T-helper 22 cell (primary cell): ENCODE measurements at places on chromosomes 3 and 15.

- DNase-seq: no peak
These were observed 51.5 kb downstream of the ZMAT3 start for GRCh38 chr3:179020112-179020511.

- no peak for DNase-seq
These were observed 3.9 kb downstream of the GATA2 start for GRCh38 chr3:128488991-128489673.

GRCh38 chr3:102102394-102102793 lies 253.1 kb downstream of the NFKBIZ start:
- DNase-seq: no peak

DNA sequence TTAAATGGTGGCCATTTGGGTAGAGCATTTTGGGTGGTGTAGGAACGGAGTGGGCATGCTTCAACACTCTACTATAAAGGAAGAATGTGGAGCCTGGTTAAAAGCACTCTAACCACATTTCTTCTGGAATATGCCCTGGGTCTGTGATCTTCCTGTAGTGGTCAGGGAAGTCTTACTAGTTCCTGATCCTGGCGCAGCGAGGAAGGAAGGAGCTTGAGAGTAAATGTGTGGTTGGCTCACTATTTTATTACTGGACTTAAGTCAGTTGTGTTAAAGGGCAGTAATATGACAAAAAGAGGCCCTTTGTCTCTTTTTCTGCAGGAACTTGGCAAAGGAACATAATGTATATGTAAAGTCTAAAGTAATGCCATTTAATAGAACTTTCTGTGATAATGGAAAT lies 197.6 kb upstream of the ZPLD1 start:
- no peak for DNase-seq

- DNase-seq: no peak
These were observed 50.4 kb upstream of the SYN2 start for GRCh38 chr3:11953778-11954177.

- DNase-seq: no peak
These were observed 22.9 kb downstream of the EPHB3 start for GRCh38 chr3:184584464-184584891.

- no peak for DNase-seq
These were observed 15.2 kb downstream of the ARPP21 start for GRCh38 chr3:35654476-35654875.

DNA sequence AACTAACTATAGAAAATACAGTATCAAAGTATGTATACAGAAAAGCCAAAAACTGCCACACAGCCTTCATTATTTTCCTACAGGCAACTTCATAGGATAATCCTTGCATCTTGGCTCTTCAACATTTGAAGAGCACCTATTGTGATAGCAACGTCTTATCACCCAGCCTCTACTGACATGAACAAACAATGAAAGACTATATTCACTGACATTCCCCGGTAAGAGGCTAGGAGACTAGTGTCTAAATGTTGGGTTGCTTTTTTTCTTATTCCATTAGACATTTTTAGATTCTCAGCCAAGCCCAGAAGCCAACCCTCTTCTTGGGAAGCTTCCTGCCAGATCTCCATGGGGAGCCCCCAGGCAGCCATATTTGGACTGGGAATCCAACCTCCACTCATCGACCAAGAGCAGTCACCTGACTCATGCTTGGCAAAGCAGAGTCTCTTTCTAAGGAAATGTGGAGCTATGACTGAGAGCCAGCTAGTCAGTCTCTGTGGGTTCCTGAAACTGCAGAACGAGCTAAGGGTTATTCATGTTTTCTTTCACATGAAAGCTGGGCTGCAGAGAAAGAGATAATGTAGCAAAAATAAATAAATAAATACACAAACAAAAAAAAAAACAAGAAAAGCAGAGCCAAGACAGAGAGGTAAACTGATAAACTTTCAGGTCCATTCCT lies 227.5 kb downstream of the MAGI1 start:
- DNase-seq: no peak

- no peak for DNase-seq
These were observed 4.9 kb downstream of the GALK2 start for GRCh38 chr15:49174902-49175301.

DNA sequence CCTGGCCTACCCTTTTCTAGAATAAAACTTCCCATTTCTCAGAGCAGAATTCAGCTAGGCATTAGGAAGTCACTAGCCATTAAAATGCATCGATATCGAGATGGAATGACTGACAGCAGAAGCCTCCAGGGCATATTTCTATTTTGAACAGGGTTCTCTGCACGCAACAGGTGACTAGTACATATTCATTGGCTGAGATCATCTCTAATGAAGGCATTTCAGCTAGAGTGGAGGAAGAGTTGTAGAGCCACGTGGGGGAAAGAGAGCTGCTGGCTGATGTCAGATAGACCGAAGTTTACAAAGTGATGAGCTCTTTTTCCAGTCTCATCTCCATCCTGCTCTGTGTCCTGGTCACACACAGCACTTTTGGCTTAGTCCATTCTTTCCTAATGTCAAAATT lies 7.5 kb downstream of the TMEM40 start:
- DNase-seq: no peak
